ENCODE measurements at places on chromosomes 7 and 10.

GRCh38 chr7:103919272-103919868 lies 70.1 kb downstream of the RELN start:
- no peak for DNase-seq

- no peak for DNase-seq
Measured at GRCh38 chr7:116726713-116727431, 54.9 kb downstream of the MET start.

GRCh38 chr7:98394377-98394836 lies 6.5 kb downstream of the BAIAP2L1 start:
- no peak for DNase-seq

DNA sequence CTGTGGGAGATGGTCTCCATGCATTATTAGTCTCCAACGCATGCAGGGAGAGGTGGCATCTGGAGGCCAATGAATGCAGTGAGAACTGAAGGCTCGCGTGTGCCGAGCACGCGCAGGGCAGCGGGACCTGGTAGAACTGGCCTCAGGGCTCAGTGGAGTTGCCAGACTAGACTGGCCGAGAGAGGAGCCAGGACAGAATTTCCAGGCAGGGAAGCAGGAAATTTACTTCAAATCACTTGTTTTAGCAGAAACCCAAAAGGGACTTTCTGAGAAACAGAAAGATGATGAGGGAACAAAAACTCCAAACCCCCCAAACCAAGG lies 311.0 kb upstream of the IMMP2L start:
- DNase-seq = no peak

Measured in GM12892 (cell line).